Choroid plexus epithelial cell (primary cell): ENCODE measurements at places on chromosomes 1 and 21.
A peak's percentile ranks its signal among the peaks of the same experiment; 100 is the strongest.

DNA sequence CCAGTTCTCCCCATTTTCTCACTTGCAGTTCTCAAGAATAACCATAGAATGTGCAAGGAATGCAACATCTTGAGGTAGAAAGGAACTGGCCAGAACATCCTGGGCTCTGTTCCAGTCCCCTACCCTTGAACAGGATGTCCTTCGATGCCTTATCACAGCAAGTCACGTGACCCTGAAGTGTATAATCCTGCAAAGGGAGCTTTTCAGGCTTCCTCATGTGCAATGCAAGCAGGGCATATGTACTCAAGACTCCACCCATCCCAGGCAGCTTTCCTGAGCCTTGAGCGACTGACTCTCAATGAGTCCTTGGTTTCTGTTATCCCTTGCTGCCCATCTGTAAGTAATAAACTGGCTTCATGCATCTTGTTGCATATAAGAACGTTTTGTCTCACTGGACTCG, 311.0 kb downstream of the MRPL39 start:
- peak; percentile 59 for DNase-seq

GRCh38 chr1:193533853-193534252, 347.4 kb upstream of the B3GALT2 start:
- DNase-seq, result no peak

- no peak for DNase-seq
Observed at GRCh38 chr1:54977533-54978297, 2.7 kb upstream of the TMEM61 start.

DNA sequence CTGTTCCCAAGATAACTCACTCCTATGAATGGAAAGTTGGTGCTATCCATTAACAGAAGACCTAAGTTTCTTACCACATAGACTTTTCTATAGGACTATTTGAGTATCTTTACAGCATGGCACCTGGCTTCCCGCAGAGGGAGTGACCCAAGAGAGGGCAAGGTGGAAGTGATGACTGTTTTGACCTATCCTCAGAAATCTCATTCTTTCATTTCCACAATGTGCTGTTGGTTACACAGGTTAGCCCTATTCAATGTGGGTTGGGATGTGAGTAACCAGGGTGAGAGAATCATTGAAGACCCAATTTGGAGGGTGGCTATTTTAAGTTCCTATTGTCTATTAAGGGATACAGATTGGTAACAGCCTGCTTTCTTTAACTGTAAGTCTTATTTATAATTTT, 38.3 kb upstream of the NEXN start:
- DNase-seq, result no peak

DNA sequence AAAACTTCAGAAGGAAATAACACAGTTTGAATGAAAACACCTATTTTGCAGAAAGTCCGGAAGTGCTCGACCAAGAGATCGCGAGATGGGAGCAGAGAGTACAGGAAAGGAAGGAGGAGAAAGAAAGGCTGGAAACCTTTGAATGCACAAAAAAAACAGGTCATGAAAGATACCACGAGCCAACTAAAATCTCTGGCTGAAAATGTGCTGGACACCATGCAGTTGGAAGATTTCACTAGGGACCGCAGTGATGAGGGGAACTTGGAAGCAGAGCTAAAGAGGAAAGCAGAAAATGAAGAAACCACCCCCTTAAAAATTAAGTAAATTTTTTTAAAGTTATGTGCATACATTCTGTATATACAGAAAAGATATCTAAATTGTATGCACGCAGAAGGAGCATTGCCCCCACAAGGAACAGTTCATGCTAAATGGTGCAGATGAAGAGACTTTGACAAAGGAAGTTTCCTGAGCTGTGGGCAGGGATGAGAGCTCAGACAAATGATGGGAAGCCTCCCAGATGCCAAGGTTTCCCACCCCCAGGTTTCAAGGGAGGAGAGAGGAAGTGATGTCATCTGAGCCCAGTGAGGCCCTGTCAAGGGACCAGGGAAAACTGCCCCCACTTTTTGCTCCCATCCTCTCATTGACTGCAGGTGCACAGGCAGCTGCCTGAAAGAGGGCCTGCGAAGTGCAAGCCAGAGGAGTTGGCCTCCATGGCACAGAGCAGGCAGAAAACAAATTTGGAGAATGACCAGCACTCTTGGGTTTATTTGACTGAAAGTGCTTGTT, 52.5 kb downstream of the ETS2 start:
- DNase-seq, result no peak

GRCh38 chr1:81733480-81733879, 67.3 kb upstream of the ADGRL2 start:
- no peak for DNase-seq

GRCh38 chr1:217590598-217590997, 40.3 kb downstream of the GPATCH2 start:
- DNase-seq, result no peak

DNA sequence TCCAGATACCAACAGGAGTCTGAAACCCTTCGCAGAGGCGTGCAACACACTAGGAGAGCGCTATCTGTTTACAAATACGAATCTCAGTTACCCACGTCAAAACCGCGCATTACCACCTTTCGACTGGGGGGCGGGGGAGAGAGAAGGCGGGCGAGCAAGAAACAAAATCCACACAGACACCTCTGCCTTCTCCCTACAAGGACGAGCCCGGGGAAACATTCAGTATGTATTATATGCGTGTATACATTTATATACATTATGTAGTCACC, 722 bp downstream of the TUT4 start:
- peak; percentile 80 for DNase-seq

DNA sequence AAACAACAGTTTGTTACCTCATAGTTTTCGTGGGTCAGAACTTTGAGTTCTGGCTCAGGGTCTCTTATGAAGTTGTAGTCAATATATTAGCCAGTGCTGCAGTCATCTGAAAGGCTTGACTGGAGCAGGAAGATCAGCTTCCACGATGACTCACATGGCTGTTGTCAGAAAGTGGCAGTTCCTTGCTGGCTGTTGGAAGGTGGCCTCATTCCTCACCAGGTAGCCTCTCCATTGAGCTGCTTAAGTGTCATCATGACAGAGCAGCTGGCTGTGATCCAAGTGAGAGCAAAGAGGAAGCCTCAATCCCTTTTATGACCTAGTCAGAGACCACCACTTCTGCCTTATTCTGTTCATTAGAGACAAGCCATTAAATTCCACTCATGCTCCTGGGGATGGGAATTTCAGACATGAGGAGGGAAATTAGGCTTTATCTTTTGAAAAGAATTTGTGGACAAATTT, 5.6 kb downstream of the OSBPL9 start:
- DNase-seq, result peak; percentile 72

GRCh38 chr1:218371927-218372672, 27.0 kb downstream of the TGFB2 start:
- peak; percentile 91 for DNase-seq

- peak; percentile 77 for DNase-seq
Observed at GRCh38 chr1:94675373-94675772, 133.8 kb upstream of the F3 start.

- no peak for DNase-seq
Observed at GRCh38 chr1:60151311-60151710, 77.7 kb upstream of the C1orf87 start.

GRCh38 chr21:31184876-31185275, 146.6 kb upstream of the KRTAP19-8 start:
- DNase-seq, result no peak

DNA sequence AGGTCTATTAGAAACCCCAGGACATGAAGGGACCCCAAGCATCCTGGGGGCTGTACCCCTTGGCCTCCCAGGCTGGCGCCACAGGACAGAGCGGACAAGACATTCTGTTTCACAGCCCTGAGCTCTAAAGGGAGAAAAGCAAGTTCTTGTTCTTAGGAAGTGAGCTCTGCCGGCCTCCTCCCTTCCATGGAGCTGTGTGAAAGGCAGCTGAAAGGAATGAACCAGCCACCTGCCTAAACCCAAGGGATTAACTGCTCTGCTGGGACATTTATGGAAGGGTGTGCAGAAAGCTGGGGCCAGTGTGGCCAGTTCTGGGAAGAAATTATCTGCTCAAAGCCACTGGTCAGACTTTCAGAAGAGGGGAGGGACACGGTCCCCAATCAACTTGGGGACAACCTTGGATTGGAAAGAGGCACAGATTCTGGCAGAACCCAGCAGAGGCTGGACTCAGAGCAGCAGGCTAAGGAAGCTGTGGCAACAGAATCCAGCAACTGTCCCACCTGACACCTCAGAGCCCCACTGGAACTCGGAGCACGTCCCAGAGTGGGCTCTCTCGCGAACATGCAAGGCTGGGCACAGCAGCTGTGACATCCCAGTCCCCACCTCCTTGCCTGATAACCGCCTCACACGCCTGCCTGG, 2.1 kb downstream of the KLHL21 start:
- DNase-seq, result peak; percentile 43

GRCh38 chr1:201269281-201269680, 14.0 kb upstream of the PKP1 start:
- DNase-seq, result no peak

- DNase-seq, result no peak
Observed at GRCh38 chr1:173530795-173531693, 53.9 kb downstream of the PRDX6 start.

DNA sequence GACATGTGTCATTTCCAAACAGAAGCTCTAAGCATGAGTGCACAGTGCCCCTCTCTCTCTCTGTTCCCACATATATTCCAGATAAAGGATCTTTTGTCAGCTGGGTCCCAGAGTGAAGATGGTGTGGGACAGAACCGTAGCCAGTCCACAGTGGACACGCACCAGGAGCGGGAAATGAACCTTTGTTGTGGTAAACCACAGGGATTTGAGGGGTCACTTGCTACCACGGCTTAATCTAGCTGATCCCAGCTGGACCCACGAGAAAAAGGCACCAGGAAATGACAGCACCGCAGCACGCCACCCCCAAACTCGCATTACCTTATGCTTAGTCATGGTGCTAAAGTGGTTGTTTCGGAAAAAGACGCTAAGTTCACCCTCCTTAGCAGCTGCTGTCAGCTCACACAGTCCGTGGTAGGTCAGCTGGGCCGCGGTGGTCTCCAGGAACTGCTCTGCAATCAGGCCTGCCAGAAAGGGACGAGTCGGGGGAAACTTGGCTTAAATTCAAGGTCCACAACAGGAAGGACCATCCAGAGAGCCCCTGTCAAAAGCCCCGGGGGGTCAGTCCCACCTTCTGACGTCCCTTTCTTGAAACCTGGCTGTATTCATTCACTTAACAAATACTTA, 7.5 kb downstream of the MINDY1 start:
- peak; percentile 85 for DNase-seq

DNA sequence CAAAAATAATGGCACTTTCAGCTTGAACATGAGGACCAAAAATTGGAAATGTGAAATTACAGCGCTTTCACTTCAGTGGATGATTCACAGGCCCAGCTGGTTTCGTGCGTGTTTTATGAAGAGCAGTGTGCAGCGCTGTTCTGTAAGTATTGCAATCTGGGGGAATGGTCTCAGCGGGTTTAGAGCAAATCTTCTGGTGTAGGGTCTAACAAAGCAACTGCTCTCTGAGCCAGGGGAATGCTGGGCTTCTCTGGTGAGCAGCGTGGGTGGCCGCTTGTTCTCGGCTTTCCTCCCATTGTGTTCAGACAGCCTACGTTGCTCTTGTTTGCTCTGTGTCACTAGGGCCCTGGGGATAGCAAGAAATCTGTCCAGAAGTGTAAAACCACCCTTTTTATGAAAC, 42.4 kb upstream of the GADD45A start:
- no peak for DNase-seq

DNA sequence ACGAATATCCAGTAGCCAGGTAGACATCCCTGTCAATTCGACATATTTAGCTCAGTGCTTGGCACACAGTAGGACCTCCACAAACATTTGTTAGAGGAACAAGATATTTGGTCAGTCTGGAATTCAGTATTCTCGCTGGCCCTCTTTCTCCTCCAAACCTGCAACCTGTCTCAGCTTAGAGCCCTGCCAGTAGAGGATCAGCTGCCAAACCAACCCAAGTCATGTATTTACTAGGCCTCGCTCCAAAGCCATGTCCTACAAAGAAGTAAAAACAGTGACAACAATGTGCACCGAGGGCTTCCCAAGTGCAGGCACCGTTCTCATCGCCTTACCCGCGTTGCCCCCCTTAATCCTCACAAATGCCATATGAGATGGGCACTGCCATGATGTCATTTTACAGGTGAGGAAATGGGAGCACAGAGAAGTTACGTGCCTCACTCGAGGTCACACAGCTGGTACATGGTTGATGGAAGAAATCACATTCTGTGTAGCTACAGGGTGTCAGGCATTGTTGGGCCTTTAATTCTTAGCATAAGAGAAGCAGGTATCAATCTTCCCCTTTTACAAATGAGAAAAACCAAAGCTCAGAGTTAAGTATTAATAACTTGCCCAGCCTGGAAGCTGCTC, 26.0 kb upstream of the CDCA8 start:
- no peak for DNase-seq

GRCh38 chr1:4825800-4826450, 171.5 kb downstream of the AJAP1 start:
- DNase-seq, result peak; percentile 2

DNA sequence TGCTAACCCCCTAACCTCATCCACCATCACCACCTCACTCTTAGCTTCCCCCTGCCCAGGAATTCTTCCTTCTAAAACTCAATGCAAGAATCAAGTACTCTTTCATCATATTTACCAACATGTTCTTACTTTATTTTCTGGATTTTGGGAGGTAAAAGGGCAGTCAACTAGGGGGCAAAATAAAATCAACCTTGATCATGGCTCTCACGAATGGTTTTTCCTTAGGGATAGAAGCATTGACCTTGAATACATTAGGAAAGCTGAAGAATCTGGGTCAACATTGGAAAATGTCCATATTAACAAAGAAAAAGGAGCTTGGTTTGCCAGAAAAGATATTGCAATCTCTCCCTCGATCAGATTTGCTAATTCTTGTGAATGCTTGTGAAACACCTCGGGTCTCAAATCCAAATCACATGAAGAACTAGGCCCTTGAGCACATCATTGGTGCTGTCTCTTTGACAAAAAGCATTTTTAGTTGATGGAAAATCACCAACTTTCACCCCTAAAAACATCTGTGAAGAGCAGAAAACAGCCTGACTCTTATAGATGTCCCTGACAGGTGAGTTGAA, 58.9 kb downstream of the ZC3H11B start:
- no peak for DNase-seq

DNA sequence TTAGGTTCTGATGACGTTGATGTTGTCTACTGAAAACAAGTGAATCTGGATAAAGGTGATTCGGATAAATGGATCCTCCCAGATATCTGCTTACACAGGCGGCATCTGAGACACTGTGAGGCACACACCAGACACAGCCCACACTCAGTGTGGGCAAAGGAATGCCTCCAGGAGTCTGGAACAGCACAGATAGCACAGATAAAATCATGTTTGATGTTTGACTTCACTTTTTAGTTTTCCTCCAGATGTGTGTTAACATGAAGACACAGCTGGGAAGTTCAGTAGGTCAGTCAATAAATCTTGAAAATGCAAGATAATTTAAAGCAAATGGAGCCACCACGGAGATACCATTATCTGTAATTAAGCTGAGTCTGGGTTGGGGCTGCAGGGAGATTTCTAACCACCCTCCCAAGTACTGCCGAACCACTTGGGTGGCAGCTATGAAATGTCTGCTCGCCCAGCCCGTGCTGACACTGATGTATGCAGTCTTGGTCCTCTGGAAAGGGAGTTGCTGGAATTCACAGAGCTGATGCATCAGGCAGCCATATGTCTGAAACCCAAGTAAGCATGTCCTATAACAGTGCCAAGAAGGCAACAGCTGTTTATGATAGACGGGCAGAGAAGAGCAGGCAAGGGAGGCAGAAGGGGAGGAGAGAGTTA, 11.7 kb downstream of the CAPN9 start:
- no peak for DNase-seq
